Fibroblast of mammary gland (primary cell): ENCODE measurements at places on chromosomes 13 and 19.

- DNase-seq: no peak
Observed at GRCh38 chr13:61138857-61139256, 276.8 kb downstream of the PCDH20 start.

- DNase-seq: no peak
Observed at GRCh38 chr19:40571005-40571318, 5.7 kb upstream of the SHKBP1 start.

- no peak for DNase-seq
Observed at GRCh38 chr19:29658221-29658991, 6.9 kb upstream of the PLEKHF1 start.

- DNase-seq: no peak
Observed at GRCh38 chr19:53333066-53333462, 485 bp upstream of the ZNF845 start.

DNA sequence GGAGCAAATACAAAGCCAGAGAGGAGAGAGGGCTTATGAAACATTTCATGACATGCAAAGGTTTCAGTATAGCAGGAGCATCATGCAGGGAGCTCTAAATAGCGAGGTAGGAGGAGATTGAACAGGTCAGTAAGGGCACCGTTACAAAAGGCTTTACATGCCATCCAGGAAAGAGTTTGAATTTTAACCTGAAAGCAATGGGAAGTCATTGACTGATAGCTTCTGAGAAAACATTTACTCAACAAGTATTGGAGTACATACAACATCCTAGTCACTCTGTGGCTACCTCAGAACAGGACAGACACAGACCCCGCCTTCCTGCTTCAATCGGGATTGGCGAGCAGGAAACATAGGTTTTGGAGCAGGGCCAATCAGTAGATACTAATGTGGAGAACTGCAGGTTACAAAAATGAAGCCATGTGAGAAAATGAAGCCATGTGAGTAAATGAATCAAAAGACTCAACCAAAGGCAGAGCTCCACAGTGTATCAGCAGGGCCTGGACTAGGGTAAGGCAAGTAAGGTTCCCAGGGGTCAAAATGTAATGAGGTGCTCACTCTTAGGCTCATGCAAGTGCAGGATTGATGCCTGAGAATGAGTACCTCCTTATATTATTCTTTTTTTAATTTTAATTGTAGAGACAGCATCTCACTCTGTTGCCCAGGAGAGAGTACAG is 46.8 kb upstream of the FNDC3A start:
- DNase-seq: no peak

GRCh38 chr13:33761740-33762139 is 56.2 kb upstream of the RFC3 start:
- DNase-seq: peak; percentile 11

GRCh38 chr19:7469669-7470285 is 19.1 kb downstream of the PEX11G start:
- DNase-seq: no peak

DNA sequence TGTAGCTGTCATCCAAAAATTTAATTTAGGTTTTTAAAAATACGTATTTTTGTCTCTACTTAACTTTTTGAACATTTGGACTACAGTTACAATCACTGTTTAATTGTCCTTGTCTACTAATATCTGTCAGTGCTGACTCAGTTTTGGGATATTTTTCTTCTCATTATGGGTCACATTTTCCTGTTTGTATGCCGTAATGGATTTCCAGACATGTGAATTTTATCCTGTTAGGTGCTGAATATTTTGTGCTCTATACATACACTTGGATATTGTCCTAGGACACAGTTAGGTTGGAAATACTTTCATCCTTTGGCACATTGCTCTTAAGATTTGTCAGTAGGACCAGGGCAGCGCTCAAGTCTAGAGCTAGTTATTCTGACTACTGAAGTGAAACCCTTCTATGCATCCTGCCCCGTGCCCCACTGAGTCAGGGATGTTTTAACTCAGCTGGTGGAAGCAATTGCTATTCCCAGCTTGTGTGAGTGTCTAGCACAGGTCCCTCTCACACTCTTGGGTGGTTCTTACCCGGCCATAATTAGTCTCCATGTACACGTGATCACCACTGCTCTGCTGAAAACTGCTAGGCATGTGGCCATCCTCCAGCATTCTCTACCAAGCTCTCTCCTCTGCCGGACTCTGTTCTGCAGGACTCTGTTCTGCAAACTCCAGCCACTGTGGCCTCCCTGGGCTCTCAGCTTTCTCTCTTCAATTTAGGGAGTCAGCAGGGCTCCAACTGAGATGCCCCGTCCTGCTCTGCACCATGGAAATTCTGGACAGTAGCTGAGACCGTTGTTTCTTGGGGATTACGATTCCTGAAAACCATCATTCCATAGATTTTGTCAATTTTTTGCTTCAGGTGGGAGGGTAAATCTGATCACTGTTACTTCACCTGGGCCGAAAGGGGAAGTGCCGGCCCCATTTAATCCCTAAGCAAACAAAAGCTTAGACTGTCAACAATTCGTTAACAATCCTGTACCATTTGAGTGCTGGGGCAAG is 11.1 kb downstream of the PROZ start:
- DNase-seq: no peak

DNA sequence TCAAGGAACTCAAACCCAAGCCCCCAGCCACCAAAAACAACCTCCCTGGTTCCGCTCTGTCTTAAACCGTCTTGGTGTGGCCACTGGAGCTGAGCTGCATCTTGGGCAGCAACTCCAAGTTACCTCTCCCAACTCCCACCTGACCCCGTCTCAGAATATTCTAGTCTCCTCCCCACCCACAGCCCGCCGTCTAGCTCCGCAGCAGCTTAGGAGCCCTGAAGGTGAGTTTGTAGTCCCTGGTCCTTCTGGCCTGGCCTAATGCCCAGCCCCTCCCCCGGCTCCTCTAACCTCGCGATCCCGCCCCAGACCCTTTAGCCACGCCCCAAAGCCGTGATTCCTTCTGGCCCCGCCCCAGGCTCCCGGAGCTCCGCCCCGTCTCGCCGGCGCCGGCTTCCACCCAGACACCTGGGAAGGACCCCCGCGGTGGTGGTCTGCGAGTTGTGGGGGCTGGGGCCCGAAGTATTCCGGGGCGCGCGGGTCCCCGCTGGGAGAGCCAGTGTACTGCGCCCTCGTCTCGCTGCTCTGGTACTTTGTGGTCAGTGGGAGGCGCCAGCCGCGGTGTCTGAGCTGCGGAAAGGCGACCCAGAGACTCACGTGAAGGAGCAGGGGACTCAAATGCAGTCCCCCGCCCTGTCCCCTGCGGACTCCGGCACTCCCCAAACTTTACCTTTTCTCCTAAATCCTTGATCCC is 2.5 kb upstream of the LHB start:
- DNase-seq: peak; percentile 31

DNA sequence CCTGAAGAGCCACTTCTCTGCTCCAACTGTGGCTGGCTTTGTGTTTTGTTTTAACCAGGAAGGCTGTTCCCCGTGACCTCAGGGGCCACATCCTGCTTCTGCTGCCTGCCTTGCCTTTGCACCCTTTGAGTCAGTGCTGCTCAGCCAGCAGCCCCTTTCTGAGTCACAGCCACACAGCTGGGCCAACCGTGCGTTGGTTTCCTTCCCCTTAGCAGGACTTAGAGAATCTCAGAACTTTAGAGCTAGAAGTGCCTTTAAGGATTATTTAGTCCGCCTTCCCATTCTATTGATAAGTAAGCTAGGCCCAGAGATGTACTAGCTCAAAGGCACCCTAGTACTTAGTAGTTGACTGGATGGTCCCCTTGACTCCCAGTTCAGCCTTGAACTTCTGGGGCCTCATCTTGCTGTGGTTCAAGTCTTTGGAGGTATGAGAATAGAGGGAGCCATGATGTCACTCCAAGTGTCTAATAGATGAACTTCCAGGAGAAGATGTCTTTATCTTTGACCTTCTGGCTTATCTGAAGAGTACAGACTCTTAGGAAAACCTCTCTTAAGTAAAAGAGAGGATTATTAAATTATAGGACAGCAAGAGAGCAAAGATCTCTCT is 8.0 kb downstream of the RGCC start:
- DNase-seq: peak; percentile 91

DNA sequence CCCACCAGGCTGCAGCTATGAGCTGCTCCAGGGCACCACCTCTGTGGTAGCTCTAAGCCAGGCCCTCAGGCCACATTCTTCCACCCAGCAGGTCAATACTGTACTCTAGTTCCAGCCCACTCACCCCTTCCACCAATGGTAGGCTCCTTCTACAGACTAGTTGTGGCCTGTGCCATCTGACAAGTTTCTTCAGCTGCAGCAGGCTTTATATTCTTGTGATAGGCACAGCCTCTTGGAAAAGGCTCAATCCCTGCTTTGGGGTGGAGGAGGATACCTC is 8.5 kb downstream of the MICU2 start:
- DNase-seq: no peak

GRCh38 chr13:98797456-98797855 is 45.0 kb upstream of the SLC15A1 start:
- DNase-seq: no peak

DNA sequence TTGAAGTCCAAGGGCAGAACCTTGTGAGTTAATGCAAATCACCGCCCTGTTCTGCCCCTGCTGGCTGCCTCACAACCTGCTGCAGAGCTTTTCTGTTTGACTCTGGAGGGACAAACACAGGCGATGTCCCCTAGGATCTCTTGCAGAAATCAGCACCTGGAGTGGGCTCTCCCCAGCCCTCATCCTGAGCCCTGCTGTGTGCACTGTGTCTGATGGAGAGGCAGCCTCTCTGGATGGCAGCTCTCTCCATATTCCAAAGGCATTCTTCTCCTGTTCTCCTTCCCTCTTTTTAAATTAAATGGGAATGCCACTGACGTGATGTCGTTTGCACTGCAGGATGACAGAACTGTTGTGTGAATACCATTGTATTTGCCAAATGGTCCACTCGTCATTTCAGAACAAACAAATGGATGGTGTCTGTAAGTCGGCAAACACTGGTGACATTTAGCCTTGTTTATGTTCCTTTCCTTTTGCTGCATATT is 184.1 kb downstream of the ZNF536 start:
- no peak for DNase-seq

- no peak for DNase-seq
Observed at GRCh38 chr19:29587059-29587458, 19.0 kb upstream of the POP4 start.

DNA sequence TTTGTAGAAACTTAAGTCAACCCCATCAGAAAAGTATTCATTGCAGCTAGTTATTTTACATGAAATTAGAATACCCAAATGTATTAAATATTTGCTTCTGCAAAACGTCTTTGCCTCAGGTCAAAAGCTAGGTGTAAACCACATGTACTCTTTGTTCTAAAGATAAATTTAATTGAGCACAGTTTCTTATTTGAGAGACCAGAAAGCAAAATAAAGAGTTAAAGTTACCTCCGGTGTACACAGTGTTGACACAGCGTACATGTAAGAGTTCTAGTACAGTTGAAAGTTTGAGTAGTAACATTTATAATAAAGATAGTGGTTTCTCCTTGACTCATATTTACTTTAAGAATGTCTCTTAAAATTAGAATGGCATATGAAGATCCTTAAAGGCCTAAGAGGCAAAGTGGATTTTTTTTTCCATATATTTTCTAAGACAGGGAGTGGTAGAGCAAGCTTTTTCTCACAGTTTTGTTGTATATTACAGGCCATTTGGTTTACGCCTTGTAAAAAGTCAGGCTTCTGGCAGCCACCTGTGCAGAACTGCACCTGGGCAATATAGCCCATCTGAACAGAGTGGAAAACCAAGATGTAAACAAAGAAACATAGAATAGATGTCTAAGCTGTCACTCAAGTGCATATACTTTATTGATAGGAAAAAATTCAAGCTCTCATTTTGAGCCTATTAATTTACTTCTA is 2.9 kb downstream of the LRCH1 start:
- DNase-seq: no peak

GRCh38 chr13:97369261-97369893 is 64.6 kb upstream of the RAP2A start:
- DNase-seq: peak; percentile 45

DNA sequence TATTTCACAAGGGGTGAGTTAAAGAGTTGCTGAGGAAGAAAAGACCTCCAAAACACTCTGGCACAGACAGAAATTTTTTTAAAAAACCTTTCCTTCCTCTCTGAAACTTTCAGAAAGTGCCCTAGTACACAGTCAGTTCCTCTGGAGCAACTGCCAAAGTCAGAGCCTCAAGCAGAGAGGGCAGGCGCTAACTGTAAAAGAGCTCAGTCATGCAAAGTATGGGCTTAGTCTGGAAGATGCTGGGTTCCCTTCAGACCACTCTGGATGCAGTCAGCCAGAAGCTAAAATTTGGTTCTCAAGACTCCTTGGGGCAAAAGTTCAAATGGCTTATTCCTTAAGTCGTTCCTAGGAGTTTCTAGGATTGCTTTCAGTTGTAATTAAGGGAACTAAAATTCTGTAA is 671.6 kb downstream of the PCDH9 start:
- peak; percentile 10 for DNase-seq

- no peak for DNase-seq
Observed at GRCh38 chr19:6522712-6523111, 8.1 kb upstream of the TNFSF9 start.

DNA sequence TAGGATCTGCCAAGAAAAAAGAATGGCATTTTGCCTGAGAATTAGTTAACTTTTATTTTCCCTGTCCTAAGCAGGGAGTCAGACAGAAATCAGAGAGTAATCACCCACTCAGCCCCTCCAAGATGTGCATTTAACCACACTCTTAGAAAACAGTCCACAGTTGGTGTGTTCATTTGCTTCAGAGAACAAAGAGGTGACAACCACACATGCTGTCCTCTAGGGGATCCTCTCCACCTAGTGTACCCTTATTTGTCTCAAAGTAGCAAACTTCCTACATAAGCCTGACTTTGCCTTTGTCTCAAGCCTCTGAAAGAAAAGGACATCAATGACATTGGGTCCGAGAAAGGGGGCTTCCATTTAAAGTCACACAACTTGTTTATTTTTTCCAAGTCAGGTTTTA is 107.0 kb upstream of the RFC3 start:
- DNase-seq: no peak

- peak; percentile 68 for DNase-seq
Observed at GRCh38 chr13:46866150-46866549, 30.7 kb downstream of the HTR2A start.

- DNase-seq: no peak
Observed at GRCh38 chr13:30802501-30802900, 67.2 kb downstream of the ALOX5AP start.

DNA sequence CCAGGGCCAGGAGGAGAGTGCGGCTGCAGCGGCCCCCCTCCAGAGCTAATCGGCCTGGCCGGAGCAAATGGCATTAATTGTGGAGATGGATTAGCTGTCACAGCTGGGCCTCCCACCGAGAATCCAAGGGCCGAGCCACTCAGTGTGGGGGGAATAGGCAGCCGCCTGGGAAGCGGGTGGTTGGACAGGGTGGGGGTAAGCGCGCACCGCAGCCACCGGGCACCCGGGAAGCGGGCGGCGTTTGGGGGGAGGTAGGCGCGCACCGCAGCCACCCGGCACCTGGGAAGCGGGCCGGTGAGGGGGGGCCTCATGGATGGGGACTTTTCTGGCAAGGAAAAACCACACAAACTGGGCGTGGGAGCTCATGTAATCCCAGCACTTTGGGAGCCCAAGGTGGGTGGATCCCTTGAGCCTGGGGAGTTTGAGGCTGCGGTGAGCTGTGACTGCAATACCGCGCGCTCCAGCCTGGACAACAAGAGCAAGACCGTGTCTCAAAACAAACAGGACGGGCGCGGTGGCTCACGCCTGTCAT is 9.7 kb downstream of the R3HDM4 start:
- DNase-seq: peak; percentile 55

- DNase-seq: no peak
Observed at GRCh38 chr19:30222992-30223865, 149.0 kb upstream of the ZNF536 start.

GRCh38 chr13:31431722-31432137 is 232.0 kb downstream of the B3GLCT start:
- DNase-seq: peak; percentile 60

GRCh38 chr13:66560189-66560588 is 669.9 kb downstream of the PCDH9 start:
- peak; percentile 1 for DNase-seq

- peak; percentile 43 for DNase-seq
Observed at GRCh38 chr19:37763488-37763887, 15.9 kb downstream of the ZNF573 start.
